A549 treated with dexamethasone at 1 μM for 4 hours (cell line): ENCODE measurements at places on chromosomes 4 and X. TPM values are rescaled to one million over a fixed set of nuclear protein-coding genes. Genes with fewer than 3 reads are reported as not detected.

The XK gene
- total RNA-seq = 0.35 to 0.43 TPM (median 0.42 TPM) in 5 replicates

The CPZ gene
- 0.11 to 0.40 TPM (median 0.26 TPM) in 5 replicates for total RNA-seq

The ARL13A gene
- total RNA-seq = 0.08 to 0.30 TPM (median 0.18 TPM) in 5 replicates

The KIF4A gene
- 23.8 to 29.9 TPM (median 27.9 TPM) in 5 replicates for total RNA-seq

The CBR4 gene
- total RNA-seq = 3.8 to 4.7 TPM (median 4.0 TPM) in 5 replicates

The COL4A6 gene
- 13.9 to 17.4 TPM (median 16.8 TPM) in 5 replicates for total RNA-seq

The SMPX gene
- total RNA-seq = 0.11 to 0.14 TPM in 2 of 5 replicates, not detected in the others
